ENCODE measurements at places on chromosomes 16 and 17.

GRCh38 chr17:65160516-65160915, 23.3 kb downstream of the RGS9 start:
- DNase-seq = no peak

- no peak for DNase-seq
Measured at GRCh38 chr17:78232859-78233173, 1.4 kb downstream of the TMEM235 start.

GRCh38 chr16:56530872-56531271, 11.0 kb upstream of the BBS2 start:
- DNase-seq = no peak

- no peak for DNase-seq
Measured at GRCh38 chr16:77975942-77976341, 46.4 kb upstream of the CLEC3A start.

- DNase-seq = no peak
Measured at GRCh38 chr16:67594956-67595355, 32.6 kb downstream of the CTCF start.

DNA sequence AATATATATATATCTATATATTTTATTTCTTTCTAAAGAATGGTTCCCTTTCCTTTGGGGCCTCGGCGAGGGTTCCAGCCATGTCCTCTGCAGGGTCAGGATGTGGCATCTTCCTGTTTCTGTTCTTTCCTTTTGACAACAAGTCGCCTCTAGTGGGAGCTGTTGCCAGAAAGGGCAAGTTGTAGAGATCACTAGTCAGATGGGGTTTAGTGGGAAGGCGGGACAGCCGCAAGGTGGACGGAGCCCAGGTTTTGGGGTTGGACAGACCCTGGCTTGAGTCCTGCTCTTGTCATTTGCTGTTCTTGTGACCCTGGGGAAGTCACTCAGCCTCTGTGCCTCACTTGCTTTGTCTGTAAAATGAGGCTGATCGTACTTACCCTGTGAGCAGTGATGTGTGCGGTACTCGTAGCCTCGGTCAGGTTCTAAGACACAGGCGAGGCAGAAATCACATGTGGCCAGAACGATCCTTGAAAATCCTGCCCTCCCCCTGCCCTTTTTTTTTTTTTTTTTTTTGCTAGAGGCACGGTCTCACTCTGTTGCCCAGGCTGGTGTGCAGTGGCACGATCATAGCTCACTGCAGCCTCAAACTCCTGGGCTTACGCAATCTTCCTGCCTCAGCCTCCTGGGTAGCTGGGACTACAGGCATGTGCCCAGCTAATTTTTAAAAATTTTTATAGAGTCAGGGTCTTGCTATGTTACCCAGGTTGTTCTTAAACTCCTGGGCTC, 80.1 kb downstream of the ABCC6 start:
- no peak for DNase-seq

GRCh38 chr17:39143552-39144093, 7.8 kb downstream of the PLXDC1 start:
- DNase-seq = no peak

GRCh38 chr17:45380046-45380765, 52.5 kb downstream of the ARHGAP27 start:
- DNase-seq = no peak

- no peak for DNase-seq
Measured at GRCh38 chr17:81380666-81381518, 14.4 kb upstream of the BAHCC1 start.

DNA sequence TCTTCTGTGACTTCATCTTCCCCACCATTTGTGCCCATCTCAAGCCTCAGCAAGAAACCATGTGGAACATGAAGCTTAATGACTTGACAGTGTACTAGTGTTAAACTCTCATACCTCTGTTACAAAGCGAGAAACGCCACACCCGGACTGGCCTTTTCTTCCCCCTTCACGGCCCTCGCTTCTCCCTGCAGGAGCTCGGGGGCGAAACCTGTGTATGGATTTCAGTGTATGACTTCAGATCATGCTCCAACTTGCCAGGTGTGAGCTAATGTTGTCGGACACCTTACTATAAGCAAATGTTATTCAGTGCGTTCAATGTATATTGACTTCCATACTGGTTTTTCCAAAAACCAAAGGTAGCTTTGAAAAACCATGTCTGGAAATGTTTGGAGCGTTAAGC, 20.1 kb upstream of the SLC5A11 start:
- DNase-seq = no peak

- DNase-seq = no peak
Measured at GRCh38 chr16:81195885-81196534, 42.5 kb upstream of the BCO1 start.

GRCh38 chr16:61274211-61274610, 762.0 kb downstream of the CDH8 start:
- DNase-seq = no peak

Measured in substantia nigra (tissue), 51 donors.